Left lung (tissue), 14 donors: ENCODE measurements at places on chromosomes 13 and 19.
A peak's percentile ranks its signal among the peaks of the same experiment; 100 is the strongest.

DNA sequence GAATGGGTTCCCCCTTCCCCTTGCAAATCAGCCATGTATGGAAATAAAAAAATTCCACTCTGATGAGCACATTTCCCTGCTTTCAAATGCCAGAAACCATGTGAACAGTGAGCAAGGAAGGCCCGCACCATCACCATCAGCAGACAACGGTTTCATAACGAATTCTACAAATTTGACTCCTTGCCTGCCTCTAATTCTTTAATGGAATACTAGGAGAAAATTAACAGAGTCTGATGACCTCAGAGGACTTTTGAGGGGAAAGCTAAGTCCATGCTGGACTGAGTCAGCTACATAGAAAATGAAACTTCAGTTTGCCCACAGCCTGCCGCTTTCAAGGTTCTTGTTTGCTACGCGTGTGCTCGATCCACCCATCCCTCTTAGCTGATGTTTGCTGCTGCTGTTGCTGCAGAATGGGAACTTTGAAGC lies 46.7 kb upstream of the KL start:
- H3K4me1 ChIP-seq = no peaks in the 10 kb centered on the region
- H3K36me3 ChIP-seq = no peaks in the 10 kb centered on the region
- peak; percentile 36 for DNase-seq
- peak overlapping the region; percentile 66 for H3K27ac ChIP-seq
- H3K4me3 ChIP-seq = no peak overlapping the region
- H3K27me3 ChIP-seq = no peaks in the 10 kb centered on the region

DNA sequence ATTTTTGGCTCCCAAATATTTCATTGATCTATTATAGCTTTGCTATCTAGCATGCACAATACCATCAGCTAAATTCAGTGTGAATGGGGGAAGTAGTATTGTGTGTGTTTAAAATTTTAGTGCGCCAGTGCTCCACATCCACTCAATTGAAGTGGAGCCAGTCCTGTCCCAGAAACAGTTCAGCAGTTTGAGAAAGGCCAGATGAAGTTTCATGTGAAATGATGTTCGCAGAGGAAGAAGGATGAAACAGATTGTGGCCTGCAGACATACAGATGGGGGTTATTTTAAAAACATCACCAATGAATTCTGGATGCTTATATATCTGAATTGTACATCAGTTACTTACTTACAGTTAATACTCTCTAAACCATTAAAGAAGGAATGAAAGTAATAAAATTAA lies 129.4 kb downstream of the SPRY2 start:
- no peak overlapping the region for H3K27ac ChIP-seq
- no peaks in the 10 kb centered on the region for H3K27me3 ChIP-seq
- H3K4me3 ChIP-seq = no peak overlapping the region

DNA sequence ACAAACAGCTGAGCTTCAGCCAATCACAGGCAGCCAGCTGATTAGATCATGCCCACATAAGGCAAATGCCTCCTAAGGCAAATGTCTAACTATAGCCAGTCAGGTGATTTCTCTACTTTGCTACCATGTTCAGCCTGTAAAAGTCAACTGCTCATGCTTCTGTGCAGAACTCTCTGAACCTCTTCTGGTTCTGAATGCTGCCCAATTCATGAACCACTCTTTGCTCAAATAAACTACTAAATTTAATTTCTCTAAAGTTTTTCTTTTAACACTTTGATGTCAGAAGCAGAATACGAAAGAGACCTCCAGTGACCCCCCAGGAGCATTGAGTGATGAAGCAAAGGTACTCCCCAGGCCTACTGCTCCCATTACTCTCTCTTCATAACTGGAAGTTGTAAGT lies 240.7 kb upstream of the IPO5 start:
- H3K27me3 ChIP-seq = no peaks in the 10 kb centered on the region
- no peaks in the 10 kb centered on the region for H3K36me3 ChIP-seq
- no peak for DNase-seq
- H3K4me3 ChIP-seq = no peak overlapping the region
- H3K4me1 ChIP-seq = no peaks in the 10 kb centered on the region

- H3K27ac ChIP-seq = no peak overlapping the region
- H3K27me3 ChIP-seq = no peaks in the 10 kb centered on the region
- no peak for DNase-seq
- H3K4me3 ChIP-seq = no peak overlapping the region
- H3K36me3 ChIP-seq = no peaks in the 10 kb centered on the region
These were observed 172.1 kb downstream of the NUFIP1 start for GRCh38 chr13:44817131-44817671.

- H3K27me3 ChIP-seq = no peaks in the 10 kb centered on the region
- no peaks in the 10 kb centered on the region for H3K36me3 ChIP-seq
- no peaks in the 10 kb centered on the region for H3K4me1 ChIP-seq
- no peak overlapping the region for H3K4me3 ChIP-seq
- H3K27ac ChIP-seq = no peak overlapping the region
- DNase-seq = no peak
These were observed 26.0 kb downstream of the MED4 start for GRCh38 chr13:48068952-48069351.

DNA sequence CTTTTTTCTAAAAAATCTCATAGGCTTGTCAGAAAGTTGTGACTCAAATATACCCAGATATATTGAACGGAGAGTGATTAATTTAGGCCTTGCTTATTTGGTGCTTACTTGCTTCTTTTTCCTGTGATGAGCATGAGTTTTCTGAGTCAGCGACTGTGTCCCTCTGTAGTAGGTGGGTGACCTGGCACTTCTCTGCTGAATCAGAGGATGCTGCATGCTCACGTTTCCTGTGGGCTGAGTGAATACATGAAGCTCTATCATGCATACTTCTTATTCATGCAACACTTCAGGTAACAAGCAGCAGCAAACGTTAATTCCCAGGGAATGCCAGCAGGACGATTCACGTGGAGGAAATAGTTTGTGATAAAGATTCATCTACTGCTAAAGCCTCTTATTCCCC lies 245.0 kb downstream of the KLF5 start:
- H3K4me3 ChIP-seq = no peak overlapping the region
- no peaks in the 10 kb centered on the region for H3K27me3 ChIP-seq
- H3K27ac ChIP-seq = no peak overlapping the region

DNA sequence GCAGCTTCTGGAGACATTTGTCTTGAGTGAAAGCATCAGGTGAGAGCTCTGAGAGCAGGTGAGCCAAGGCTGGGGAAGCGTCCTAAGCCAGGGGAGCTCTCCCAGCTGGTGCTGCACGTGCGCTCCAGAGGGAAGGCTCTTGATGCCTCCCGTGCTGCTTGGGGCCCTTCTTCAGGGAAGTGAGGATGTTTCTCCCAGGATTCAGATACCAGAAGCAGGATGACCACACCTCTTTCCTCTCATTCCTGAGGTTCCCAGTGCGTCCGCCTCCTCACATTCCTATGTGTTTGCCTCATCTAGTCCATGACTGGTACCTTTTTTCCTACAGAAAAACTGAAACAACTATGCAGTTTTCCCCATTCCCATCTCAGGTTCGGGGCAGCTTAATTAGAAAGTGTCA lies 231.0 kb upstream of the IRS2 start:
- DNase-seq = no peak
- H3K36me3 ChIP-seq = no peaks in the 10 kb centered on the region
- H3K27me3 ChIP-seq = no peaks in the 10 kb centered on the region
- H3K4me1 ChIP-seq = no peaks in the 10 kb centered on the region
- H3K4me3 ChIP-seq = no peak overlapping the region
- H3K27ac ChIP-seq = no peak overlapping the region

DNA sequence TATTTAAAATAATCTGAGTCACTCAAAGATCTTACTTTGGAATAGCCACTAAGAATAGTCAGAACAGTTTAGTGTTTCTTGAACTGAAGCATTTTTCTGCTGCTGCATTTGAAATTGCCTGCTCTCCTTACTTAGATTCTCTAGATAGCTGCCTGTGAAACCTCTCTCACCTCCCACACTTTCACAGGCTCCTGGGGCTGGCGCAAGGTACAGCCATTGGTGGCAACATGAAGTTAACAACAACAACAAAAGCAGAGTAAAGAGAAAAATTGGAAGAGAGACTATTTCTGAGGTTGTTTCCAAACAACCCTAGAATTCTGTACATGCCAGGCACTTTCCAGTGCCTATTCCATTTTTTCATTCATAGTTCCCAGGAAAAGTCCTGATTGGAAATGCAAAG lies 25.3 kb downstream of the SLITRK5 start:
- H3K27me3 ChIP-seq = no peaks in the 10 kb centered on the region
- DNase-seq = no peak
- no peak overlapping the region for H3K27ac ChIP-seq
- no peaks in the 10 kb centered on the region for H3K36me3 ChIP-seq

DNA sequence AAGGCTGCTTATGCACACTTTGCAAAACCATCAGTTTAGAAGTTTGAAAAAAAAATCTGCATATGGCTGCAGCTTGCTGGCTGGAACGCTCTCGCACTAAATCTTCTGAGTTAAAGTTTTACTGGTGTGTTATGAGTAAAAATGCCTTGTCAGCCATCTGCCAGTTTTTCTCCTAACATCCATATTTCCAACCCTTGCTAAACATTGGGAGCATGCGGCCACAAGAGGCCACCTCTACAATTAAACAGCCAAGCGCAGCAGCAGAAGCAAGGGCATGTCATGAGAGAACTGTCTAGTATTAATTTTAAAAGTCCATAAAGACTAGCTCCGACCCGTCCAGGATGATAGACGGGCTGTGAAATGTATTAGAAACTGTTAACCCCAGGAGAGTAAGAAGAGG lies 248.3 kb downstream of the TSHZ3 start:
- no peaks in the 10 kb centered on the region for H3K4me1 ChIP-seq
- no peak overlapping the region for H3K4me3 ChIP-seq
- no peak overlapping the region for H3K27ac ChIP-seq
- DNase-seq = no peak
- peaks cover 13% of the 10 kb centered on the region for H3K27me3 ChIP-seq

DNA sequence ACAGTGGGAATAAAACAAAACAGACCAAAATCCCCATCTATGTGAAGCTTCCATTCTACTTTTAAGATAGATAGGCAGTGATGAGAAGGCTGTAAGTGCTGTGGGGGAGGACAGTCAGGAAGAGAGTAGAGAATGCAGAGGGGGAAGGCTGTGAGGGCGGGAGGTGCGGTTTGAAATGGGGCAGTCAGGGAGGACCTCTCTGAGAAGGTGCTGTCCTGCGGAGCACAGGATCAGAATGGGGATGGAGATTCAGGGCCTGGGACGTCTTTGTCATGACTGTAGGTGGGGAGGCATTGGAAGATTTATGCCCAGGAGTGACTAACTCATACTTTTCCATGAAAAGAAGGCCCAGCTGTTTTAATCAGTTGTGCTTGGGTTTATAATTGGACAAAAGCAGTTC lies 3.9 kb upstream of the GPR183 start:
- peak overlapping the region; percentile 24 for H3K27ac ChIP-seq
- H3K36me3 ChIP-seq = no peaks in the 10 kb centered on the region
- no peak overlapping the region for H3K4me3 ChIP-seq
- no peaks in the 10 kb centered on the region for H3K27me3 ChIP-seq

- DNase-seq = no peak
- no peak overlapping the region for H3K4me3 ChIP-seq
- no peaks in the 10 kb centered on the region for H3K4me1 ChIP-seq
- H3K27ac ChIP-seq = no peak overlapping the region
These were observed 202.8 kb upstream of the ZNF536 start for GRCh38 chr19:30169196-30169900.

DNA sequence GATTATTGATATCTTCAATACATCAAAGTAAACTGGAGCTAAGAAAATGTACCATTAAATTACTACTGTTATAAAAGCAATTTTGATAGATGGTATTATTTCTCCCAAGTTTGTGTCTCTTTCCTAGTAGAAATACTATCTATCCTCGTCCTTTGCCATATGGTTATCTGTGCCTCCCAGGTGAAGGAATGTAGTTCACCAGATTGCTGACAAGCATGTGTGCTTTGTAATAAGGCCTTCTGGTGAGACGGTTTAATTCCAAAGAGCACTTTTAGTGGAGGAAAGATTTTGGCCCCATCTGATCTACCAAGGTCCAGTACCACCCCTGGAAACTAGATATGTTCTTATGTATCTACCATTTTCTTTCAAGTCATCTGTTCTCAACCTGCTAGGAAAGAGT lies 243.6 kb downstream of the DLEU7 start:
- no peaks in the 10 kb centered on the region for H3K4me1 ChIP-seq
- no peak overlapping the region for H3K4me3 ChIP-seq
- no peaks in the 10 kb centered on the region for H3K27me3 ChIP-seq
- H3K36me3 ChIP-seq = no peaks in the 10 kb centered on the region
- no peak overlapping the region for H3K27ac ChIP-seq

- H3K27ac ChIP-seq = no peak overlapping the region
- no peak for DNase-seq
- peaks cover 100% of the 10 kb centered on the region for H3K36me3 ChIP-seq
- no peak overlapping the region for H3K4me3 ChIP-seq
- H3K4me1 ChIP-seq = no peaks in the 10 kb centered on the region
These were observed 7.5 kb upstream of the ATP8B3 start for GRCh38 chr19:1819341-1820255.

- DNase-seq = no peak
- no peak overlapping the region for H3K4me3 ChIP-seq
- H3K27me3 ChIP-seq = no peaks in the 10 kb centered on the region
- no peaks in the 10 kb centered on the region for H3K36me3 ChIP-seq
- H3K4me1 ChIP-seq = no peaks in the 10 kb centered on the region
These were observed 541.8 kb upstream of the SLC10A2 start for GRCh38 chr13:103607995-103608394.
